NCI-H2107 (cell line): ENCODE measurements at places on chromosomes 1 and 21.

- DNase-seq = no peak
These were observed 154.2 kb upstream of the DAB1 start for GRCh38 chr1:57578099-57578498.

GRCh38 chr1:79741720-79742421, 735.3 kb upstream of the ADGRL4 start:
- DNase-seq = no peak

DNA sequence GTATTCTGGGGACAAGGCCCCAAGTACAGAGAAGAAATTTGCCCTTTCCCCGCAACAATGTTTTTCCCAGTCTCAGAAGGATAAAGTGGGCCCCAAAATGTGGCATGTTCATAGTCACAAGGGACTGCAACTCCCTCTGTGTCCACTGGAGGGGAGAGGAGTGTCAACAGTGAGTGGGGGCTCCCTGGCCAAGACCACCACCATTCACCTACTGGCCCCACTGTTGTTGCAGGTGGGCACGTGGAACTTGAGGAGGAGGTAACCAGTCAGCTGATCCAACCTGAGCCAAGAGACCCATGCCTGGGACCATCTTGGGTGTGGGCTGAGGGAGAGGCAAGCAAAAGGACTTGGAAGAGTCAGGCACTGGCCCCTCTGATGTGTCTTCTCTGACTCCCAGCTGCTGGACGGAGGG, 777 bp downstream of the NUDT17 start:
- no peak for DNase-seq

- DNase-seq = no peak
These were observed 311.0 kb downstream of the KCTD3 start for GRCh38 chr1:215878128-215878527.

GRCh38 chr1:2224170-2224584, 3.9 kb upstream of the SKI start:
- no peak for DNase-seq

DNA sequence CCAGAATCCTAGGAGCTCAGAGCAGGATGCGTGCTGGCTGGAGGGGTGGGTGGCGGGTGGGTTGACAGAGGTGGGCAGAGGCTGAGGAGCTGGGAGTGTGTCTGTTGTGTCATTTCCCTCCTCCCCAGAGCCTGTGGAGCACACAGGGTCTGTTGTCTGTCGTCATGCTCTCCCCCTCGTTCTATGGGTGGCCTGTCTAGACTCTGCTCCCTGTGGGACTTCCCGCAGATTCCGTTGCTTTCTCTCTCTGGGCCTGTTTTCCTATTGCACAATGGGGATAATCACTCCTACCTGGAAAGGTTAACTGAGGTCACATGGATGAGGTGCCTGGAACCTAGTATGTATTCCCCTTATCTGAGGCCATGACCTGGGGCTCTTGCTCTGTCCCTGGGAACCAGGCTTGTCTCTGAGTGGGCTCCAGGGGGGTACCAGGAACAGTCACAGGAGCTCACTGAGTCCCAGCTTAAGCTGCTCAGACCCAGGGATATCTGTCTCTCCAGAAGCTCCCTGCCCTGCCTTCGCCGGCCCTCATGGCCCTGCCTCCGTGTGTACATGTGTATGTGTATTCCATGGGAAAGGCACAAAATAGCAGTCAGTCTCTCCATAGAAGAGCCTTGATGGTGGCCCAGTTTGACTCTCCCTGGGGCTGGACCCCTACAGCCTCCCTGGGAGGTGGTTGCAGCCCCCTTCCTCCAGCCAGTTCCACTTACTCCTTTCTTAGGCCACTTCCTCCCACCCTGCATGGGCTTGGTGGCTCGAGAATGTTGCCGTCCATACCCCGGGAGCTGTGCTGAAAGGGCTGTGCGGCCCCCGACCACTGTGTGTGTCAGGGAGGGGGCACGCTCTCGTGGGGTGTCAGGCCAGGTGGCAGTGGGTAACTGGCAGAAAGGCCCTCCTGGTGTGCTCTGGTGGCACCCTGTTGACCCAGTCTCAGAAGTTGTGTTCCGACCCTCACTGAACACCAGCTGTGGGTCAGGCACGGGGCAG, 17.9 kb downstream of the PTPRF start:
- no peak for DNase-seq

- DNase-seq = no peak
These were observed 32.8 kb upstream of the SLC45A1 start for GRCh38 chr1:8285103-8285502.

DNA sequence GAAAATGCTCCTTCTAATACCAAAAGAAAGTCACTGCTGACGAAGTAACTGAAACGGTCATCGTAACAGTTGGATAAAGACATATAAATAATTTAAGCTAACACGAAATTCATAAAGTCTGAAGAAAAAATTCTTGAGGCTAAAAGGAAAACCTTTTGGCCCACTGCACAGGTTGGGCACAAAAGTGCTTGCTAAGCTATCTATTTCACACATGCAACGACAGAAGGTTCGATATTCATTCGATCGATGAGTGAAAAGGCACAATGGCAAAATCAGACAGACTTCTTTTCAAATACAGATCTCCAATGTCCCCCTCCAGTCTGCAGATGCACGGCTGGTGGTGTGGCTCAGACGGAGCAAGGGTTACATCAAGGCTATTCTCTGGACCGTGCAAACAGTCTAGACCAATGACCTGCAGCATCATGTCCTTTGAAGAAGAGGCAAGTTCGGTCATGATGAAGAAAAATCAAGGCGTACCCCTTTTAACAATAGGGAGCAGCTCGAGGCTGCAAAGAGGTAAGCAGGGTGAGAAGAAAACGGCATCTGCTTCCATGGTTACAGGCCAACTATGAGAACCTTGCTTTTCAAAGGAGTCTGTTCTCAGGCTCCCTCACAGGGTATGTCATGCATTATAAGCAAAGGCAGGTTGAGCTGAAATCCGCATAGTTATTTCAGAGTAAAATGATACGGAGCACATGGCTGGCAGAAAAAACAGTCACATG, 579.6 kb downstream of the USP25 start:
- DNase-seq = no peak

DNA sequence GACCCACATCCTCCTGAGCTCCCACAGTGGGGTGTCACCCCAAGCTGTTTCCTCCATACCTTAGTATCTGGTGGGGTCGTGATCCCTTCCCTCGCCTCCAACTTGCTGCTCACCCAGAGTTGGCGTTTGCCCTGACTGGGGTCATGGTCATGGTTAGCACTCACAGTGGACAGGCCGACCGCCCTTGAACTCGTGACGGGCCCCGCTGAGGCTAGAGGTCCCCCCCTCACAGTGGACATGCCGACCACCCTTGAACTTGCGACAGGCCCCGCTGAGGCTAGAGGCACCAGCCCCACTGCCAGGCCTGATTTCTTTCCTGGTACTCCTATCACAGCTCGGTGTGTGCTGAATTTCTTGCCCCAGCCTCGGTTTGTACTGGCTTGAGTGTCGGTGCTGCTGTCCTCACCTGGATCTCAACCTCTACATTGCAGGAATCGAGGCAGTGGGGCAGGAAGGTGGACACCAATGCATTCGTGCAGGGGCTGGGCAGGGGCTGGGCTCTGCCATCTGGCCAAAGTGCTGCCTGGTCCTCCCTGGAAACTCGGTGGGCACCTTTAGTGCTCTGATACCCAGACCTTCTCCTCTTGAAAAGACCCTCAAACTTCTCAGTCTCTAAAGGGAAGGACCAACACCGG, 37.5 kb upstream of the AJAP1 start:
- DNase-seq = no peak

GRCh38 chr21:28540514-28540913, 452.2 kb downstream of the LTN1 start:
- no peak for DNase-seq

GRCh38 chr1:111204201-111204982, 3.9 kb upstream of the DENND2D start:
- no peak for DNase-seq

- no peak for DNase-seq
These were observed 456 bp upstream of the SMYD2 start for GRCh38 chr1:214280386-214281020.

GRCh38 chr1:223264983-223265908, 98.7 kb downstream of the SUSD4 start:
- no peak for DNase-seq

DNA sequence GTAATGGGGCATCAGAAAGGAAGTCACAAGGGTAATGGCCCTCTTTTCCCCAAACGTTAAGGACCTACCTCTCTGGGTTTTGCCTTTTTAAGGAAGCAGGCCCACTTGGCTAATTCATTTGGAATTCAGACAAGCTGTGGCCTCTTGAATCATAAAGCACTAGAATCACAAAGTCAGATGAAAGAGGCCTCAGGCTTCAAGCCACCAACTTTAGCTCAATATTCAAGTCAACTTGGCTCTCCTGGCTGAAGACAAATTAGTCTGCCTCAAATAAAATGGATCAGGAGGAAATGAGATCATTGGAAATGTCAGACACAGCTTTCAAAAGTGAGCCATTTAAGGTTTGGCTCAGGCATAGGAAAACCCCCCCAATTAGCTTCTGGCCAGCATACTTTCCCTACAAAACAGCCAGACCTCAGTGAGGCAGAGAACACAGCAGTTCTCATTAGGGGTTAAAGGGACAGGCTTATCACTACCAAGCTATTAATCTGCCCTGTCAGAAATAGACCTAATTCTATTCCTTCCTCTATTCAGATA, 34.3 kb downstream of the SLC35D1 start:
- DNase-seq = no peak

- no peak for DNase-seq
These were observed 282.4 kb upstream of the SGIP1 start for GRCh38 chr1:66251546-66251945.

DNA sequence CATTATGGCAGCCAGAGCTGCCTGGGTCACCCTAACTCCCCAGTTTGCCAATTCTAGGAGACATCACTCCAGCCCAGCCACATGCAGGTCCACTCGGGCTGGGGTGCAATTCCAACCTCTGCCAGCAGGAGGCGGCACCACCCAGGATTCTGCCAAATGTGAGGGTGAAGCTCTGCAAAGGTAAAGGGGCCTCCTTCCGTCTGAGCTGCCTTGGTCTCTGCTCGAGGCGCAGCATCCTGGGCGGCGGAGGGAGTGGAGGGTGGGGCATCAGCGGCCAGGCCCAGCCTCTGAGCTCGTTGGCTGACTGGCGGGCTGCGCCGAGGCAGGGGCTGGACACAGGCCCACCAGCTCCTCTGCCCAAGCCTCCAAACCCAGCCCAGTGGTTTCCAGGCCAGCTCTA, 63.8 kb downstream of the ARHGEF16 start:
- no peak for DNase-seq
